ENCODE measurements at places on chromosomes 12 and 14. TPM values are rescaled to one million over a fixed set of nuclear protein-coding genes. Genes with fewer than 3 reads are reported as not detected.

The SLC6A12 gene
- polyA plus RNA-seq = not detected

The KRT6C gene
- polyA plus RNA-seq = not detected

The ABCC9 gene
- 9.4 TPM for polyA plus RNA-seq

The TAS2R46 gene
- 0.09 TPM for polyA plus RNA-seq

The ZNF385A gene
- 0.96 TPM for polyA plus RNA-seq

The TMEM233 gene
- polyA plus RNA-seq = not detected

The KRT78 gene
- not detected for polyA plus RNA-seq

The TPI1 gene
- polyA plus RNA-seq = 2,656 TPM

The GRIP1 gene
- 0.88 TPM for polyA plus RNA-seq

The OR6J1 gene
- not detected for polyA plus RNA-seq

The KCTD10 gene
- 172 TPM for polyA plus RNA-seq

The TAPBPL gene
- polyA plus RNA-seq = 13.6 TPM

The PPP1CC gene
- 58.1 TPM for polyA plus RNA-seq

The AGAP2 gene
- 0.04 TPM for polyA plus RNA-seq

The IRAK3 gene
- polyA plus RNA-seq = 3.1 TPM

The DPPA3 gene
- not detected for polyA plus RNA-seq

The PSMC6 gene
- 87.8 TPM for polyA plus RNA-seq

The CACNA1C gene
- polyA plus RNA-seq = 10.2 TPM

The HOXC12 gene
- 0.05 TPM for polyA plus RNA-seq
